Activated B cell treated with CpG ODN at 0.5 μM for 24 hours (primary cell): ENCODE measurements at places on chromosomes 5 and 9. TPM values are rescaled to one million over a fixed set of nuclear protein-coding genes. Genes with fewer than 3 reads are reported as not detected.

DNA sequence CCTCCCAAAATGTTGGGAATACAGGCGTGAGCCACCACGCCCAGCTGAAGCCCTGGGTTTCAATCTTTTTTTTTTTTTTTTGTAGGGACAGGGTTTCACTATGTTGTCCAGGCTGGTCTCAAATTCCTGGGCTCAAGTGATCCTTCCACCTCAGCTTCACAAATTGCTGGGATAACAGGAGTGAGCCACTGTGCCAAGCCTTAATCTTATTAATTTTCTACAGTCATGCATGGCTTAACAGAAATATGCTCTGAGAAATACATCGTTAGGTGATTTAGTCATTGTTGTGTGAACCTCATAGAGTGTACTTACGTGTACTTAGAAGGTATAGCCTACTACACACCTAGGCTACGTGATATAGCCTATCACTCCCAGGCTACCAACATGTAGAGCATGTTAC, 31.0 kb downstream of the GLDC start:
- no peak for DNase-seq

The NNT gene
- total RNA-seq = 59.0 and 63.0 TPM in 2 replicates

DNA sequence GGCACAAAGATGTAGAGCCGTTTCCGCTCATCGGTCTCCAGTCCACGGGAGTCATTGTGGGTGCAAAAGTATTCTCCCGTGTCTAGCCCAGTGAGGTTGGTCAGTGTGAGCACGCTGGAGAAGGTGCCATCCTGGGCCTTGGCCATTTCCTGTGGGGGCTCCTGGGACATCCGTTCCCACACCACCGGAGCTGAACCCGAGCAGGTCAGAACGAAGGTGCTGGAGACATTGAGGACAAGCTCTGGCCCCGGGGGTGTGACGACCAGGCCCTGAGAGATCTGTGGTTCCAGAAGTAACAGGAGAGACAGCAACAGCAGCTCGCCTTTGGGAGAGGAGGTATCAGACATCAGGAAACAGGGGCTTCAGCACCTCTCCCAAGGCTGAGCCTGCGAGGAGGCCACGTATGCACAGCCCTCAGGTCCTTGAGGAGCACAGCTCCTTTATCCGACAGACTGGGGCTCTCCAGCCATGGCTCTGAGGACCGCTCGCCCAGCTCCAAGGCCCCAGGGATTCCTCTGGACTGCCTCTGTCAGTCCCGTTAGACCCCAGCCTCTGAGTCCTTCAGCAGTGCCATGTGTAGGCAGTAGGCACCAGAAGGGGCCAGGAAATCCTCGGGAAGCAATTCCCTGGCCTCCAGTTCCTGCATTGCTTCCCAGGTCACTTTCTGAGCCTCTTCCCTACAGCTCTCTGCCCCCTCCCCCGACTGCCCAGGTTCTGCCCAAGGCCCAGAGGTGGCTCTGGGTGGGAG, 19.9 kb downstream of the PDGFRB start:
- DNase-seq = no peak

- DNase-seq = no peak
These were observed 9.3 kb downstream of the PRLR start for GRCh38 chr5:35220967-35221366.

DNA sequence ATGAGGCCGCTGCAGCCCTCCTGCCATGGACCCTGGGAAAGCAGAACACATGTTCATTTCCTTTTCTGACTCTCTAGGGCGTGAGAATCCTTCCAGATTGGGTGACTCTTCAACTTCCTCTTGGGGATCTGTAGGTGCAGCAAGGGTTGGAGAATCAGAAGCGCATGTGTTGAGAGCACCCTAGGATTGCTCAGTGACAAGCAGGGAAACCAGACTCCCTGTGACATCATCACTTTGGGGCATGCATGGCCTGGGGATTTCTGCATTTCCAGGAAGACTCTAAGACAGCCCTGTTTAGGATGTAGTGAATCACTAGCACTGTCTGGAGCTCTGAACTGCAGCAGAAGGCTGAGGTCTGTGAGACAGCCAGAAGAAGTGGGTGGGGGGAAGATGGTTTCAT, 15.1 kb upstream of the LCP2 start:
- DNase-seq = no peak

DNA sequence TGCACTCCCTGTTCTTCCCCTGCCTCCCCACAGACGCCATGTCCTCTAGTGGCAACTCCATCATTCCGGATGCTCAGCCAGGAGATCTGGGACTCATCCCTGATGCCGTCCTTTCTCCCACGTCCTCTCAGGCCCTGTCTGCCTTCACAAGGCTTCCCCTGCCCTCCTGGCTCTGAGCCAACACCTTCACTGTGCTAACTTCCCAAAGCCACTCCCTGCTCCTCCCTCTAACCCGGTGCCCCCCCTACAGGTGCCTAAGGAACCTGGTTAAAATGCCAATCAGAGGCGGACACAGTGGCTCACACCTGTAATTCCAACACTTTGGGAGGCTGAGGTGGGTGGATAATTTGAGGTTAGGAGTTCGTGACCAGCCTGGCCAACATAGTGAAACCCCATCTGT, 67.6 kb downstream of the LMX1B start:
- no peak for DNase-seq

- DNase-seq = no peak
These were observed 9.2 kb downstream of the SPINK4 start for GRCh38 chr9:33249087-33249658.

DNA sequence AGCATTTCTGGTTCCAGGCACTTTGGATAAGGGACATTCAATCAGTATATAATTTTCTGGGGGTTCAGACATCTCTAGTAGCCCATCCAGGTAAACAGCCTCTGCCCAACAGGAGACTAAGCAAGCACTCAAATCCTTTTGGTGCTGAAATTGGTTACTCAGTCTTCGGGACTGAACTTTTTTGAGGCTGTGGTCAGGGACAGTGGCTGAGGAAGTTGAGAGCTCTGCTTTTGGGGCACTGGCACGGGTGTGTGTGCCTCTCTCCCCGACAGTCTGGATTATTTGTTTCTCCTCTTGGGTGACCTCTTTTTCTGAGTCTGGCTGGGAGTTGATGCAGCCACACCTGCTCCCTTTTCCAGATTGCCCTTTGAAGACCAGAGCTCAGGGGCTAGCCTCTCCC, 47.6 kb downstream of the ACER2 start:
- no peak for DNase-seq

- no peak for DNase-seq
These were observed 207.8 kb downstream of the DRD1 start for GRCh38 chr5:175236176-175236575.
